Thyroid gland (tissue), 4 donors: ENCODE measurements at places on chromosomes 6 and 20. TPM values are rescaled to one million over a fixed set of nuclear protein-coding genes. Genes with fewer than 3 reads are reported as not detected.

The TNXB gene
- total RNA-seq, result 51.4 TPM

The KHDC1 gene
- 3.1 TPM for total RNA-seq

DNA sequence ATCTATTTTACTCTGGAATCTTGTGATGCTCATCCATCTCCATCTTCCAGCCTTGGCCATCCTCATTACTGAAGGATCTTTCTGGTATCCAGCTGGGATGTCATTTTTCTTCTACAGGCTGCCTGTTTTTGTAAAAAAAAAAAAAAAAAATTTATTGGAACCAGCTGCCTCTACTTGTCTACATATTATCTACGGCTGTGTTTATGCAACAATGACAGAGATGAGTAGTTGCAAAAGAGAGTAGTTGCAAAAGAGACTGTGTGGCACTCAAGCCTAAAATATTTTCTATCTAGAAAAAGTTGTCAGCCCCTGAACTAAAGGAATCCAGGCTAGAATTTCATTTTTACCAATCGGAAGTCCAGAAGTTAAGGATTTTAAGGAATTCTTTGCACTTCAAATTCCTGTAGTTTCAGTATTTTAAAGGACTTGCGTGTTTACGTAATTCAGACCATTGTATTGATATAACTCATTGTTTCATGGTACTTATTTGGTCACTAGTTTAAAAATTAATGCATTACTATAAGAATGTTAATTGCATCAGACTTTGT, 38.6 kb upstream of the PLCG1 start:
- DNase-seq, result no peak
- H3K4me1 ChIP-seq, result no peaks in the 10 kb centered on the region
- H3K36me3 ChIP-seq, result peaks cover 45% of the 10 kb centered on the region
- H3K4me3 ChIP-seq, result no peak overlapping the region

DNA sequence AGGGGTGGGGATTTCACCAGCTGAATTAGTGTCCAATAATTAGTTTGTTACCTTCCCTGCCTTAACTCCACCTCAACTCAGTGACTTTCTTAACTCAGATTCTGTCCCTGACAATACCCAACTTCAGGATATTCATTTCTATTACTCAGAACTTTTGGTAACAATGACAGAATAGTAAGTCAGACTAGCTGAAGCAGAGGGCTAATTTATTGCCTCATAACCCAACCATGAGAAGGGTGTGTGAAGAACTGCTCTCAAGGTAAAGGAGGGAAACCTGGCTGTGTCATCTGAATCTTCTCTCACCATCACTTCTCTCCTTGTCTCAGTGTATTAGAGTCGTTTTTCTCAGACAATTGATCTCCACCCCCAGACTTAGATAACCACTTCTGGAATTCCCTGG, 1.2 kb upstream of the PI3 start:
- H3K27ac ChIP-seq, result no peak overlapping the region
- H3K4me3 ChIP-seq, result no peak overlapping the region
- DNase-seq, result no peak
- H3K4me1 ChIP-seq, result no peaks in the 10 kb centered on the region
- H3K36me3 ChIP-seq, result no peaks in the 10 kb centered on the region

The FOXC1 gene
- total RNA-seq, result 7.1 TPM

The TSBP1 gene
- not detected for total RNA-seq

The TRIM40 gene
- not detected for total RNA-seq

The TRIM31 gene
- total RNA-seq, result not detected

DNA sequence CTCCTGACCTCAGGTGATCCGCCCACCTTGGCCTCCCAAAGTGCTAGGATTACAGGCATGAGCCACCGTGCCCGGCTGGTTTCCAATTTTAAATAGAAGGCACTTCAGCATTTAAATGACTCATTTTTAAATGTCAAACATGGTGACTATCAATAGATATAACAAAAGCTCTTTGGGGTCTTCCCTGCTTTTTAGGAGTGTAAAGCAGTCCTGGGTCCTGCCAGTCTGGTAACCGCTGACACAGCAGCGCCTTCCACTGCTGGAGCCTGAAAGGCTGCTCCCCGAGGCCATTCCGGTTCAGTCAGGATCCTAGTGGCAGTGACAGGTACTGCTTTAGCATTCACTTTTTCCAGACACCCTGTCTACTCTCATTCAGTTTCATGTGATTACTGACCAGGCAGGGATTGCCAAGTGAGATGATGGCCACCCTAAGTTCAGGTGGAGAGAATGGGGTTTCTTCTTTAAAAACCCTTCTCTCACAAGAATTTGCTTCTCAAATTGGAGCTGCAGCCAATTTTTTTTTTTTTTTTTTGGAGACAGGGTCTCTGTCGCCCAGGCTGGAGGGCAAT, 5.1 kb downstream of the DIDO1 start:
- no peak overlapping the region for H3K4me3 ChIP-seq
- DNase-seq, result peak; percentile 60
- H3K27ac ChIP-seq, result no peak overlapping the region
- H3K36me3 ChIP-seq, result no peaks in the 10 kb centered on the region
- H3K4me1 ChIP-seq, result peaks cover 72% of the 10 kb centered on the region

- no peaks in the 10 kb centered on the region for H3K36me3 ChIP-seq
- H3K27ac ChIP-seq, result no peak overlapping the region
- H3K4me3 ChIP-seq, result no peak overlapping the region
- no peaks in the 10 kb centered on the region for H3K27me3 ChIP-seq
- no peaks in the 10 kb centered on the region for H3K4me1 ChIP-seq
Measured at GRCh38 chr6:20477485-20477884, 56.8 kb upstream of the CDKAL1 start.

DNA sequence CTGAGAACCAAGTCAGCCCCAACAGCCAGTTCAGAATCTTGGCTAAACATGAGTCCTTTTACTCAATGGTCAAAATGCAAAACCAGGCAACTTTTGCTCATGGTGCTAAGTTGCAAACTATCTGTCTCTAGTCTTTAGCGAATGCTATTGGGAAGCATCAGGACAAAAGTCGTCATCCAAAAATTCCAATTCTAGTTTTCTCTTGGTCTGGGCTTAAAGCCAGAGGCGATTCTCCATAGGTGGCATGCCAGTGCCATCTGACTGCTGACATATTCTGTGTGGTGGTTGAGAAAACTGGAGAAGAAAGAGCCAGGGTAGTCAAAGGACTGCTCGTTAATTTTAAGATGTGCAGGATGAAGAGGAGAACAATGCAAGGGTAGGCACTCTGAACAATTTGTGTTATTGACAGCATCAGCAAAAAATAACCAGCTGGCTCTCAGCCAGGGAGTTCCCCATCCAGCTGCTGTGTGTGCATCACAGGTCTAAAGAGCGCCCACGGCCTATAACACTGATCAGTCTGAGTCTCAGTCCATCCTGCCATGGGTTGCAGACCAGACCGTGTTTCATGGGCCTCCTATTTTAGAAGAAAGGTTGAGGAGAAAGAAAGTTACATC, 313.6 kb downstream of the ALDH8A1 start:
- no peak overlapping the region for H3K4me3 ChIP-seq
- no peak for DNase-seq
- H3K36me3 ChIP-seq, result no peaks in the 10 kb centered on the region
- no peaks in the 10 kb centered on the region for H3K4me1 ChIP-seq
- no peak overlapping the region for H3K27ac ChIP-seq

GRCh38 chr6:135938576-135939207, 87.2 kb downstream of the PDE7B start:
- no peaks in the 10 kb centered on the region for H3K27me3 ChIP-seq
- DNase-seq, result no peak
- peak overlapping the region; percentile 3 for H3K27ac ChIP-seq
- no peak overlapping the region for H3K4me3 ChIP-seq

DNA sequence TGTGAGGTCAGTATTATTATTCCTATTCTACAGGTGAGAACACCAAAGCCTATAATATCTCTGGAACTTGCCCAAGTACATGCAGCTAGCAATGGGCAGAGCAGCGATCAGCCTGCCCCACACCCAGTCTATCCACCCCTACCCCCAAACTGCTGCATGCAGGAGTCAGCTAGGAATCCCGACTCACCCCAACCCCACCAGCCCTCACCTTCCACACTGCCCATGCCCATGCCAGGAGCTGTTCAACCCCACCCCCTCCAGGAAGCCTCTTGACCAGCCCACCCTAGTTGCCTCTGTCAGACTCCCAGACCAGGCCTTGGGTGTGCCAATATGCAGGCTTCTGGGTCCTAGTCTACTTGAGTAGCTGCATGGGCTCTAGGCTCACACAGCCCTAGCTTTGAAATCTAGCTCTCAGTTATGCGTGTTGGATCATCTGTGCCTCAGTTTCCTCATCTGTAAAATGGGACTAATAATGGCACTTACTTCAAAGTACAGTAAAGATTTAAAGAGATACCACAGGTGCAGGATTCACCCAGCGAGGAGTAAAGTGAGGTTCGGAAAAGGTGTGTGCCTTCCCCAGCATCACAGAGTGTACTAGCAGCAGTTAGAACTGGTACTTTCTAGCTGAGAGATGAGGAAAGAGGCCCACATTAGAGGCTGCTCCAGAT, 173.2 kb downstream of the VEGFA start:
- no peak for DNase-seq
- no peaks in the 10 kb centered on the region for H3K27me3 ChIP-seq
- H3K36me3 ChIP-seq, result no peaks in the 10 kb centered on the region
- no peak overlapping the region for H3K4me3 ChIP-seq

DNA sequence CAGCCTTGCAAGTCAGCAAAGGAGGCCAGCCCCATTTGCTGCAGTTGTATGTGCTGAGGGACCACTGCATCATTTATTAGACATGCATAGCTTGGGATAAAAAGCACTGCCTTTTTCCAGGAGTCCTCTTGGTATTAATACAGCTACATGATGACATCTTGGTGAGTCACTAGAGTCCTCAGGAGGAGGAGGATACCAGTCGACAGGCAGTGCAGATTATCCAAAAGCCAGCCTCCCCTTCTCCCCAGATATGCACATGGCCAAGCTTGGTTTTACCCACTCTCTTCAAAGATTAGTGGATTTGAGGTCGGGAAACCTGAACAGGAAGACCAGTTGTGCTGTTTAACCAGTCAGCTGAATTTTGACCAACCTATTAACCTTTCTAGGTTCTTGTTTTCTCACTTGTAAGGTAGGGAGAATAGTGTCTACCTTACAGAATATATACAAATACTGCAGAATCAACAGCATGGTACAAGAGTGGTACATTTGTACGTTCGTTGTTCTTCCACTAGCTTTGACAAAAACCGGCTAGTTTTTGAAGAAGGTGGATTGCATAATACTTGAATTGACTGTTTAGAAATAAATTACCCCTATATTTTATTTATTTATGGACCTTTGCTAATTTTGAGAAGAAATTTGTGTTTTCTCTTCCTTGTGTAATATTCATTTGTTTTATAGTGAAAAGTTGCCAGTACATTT, 31.9 kb downstream of the VAPB start:
- H3K27me3 ChIP-seq, result no peaks in the 10 kb centered on the region
- peak overlapping the region; percentile 85 for H3K27ac ChIP-seq
- H3K36me3 ChIP-seq, result no peaks in the 10 kb centered on the region
- DNase-seq, result no peak
- no peak overlapping the region for H3K4me3 ChIP-seq

DNA sequence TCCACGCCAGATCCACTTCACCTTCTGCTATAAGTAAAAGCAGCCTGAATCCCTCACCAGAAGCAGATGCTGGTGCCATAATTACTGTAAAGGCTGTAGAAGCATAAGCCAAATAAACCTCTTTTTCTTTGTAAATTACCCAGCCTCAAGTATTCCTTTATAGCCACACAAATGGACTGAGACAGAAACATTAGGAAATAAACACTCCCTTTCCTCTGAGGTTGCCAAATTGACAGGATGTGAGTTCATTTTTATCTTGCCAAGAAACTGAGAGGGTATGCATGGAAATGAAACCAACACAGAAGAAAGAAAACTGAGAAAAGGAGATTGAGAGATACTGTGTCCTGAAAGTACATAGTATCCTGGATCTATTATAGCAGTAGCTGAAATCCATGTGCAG, 481.2 kb downstream of the HAO1 start:
- no peak overlapping the region for H3K27ac ChIP-seq
- no peaks in the 10 kb centered on the region for H3K27me3 ChIP-seq
- H3K4me1 ChIP-seq, result no peaks in the 10 kb centered on the region
- no peak for DNase-seq
- no peak overlapping the region for H3K4me3 ChIP-seq
- H3K36me3 ChIP-seq, result no peaks in the 10 kb centered on the region

- H3K4me3 ChIP-seq, result no peak overlapping the region
- H3K36me3 ChIP-seq, result no peaks in the 10 kb centered on the region
- H3K4me1 ChIP-seq, result no peaks in the 10 kb centered on the region
Measured at GRCh38 chr6:147733686-147734085, 225.2 kb downstream of the SAMD5 start.

DNA sequence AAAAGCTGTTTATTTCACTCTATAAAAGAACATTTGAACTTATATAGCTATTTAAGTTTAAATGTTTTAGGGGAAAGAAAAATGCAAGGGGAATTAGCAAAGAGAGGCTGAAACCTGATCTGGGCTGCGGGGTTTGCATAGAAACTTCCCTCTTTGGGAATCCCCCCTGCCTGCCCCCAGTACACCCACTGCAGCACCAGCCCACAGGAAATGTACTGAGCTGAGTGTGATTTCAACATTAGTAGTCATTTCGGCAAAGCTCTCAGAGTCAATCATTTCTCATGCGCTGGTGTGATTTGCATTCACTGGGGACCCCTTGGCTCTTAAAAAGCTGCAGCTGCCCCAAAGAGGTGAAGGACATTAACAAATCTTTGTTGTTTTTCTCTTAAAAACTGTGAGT, 859.4 kb downstream of the MAFB start:
- H3K36me3 ChIP-seq, result no peaks in the 10 kb centered on the region
- no peak for DNase-seq
- no peak overlapping the region for H3K27ac ChIP-seq

The RGS17 gene
- 1.2 TPM for total RNA-seq

DNA sequence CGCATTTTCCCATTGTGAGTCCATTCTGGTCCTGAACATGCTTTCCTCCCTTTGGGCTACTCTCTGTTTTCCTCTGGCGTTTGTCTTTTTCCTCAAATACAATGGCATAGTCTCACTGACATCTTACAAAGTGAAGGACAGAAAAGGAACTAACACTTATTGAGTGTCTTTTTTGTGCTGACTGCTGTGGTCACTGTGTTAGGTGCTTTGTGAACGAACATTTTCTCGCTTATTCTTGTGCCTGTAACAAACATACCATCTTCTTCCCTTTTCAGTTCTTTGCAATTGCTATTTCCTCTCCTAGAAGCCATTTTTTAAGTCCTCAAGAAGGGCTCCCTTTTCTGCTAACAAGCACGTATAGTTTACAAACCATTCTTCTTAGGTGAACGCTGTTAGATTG, 15.4 kb downstream of the FIG4 start:
- DNase-seq, result no peak
- H3K27ac ChIP-seq, result no peak overlapping the region
- H3K27me3 ChIP-seq, result no peaks in the 10 kb centered on the region
- H3K36me3 ChIP-seq, result no peaks in the 10 kb centered on the region
- H3K4me1 ChIP-seq, result no peaks in the 10 kb centered on the region

GRCh38 chr6:113855500-113856374, 1.4 kb upstream of the MARCKS start:
- H3K4me1 ChIP-seq, result peaks cover 5% of the 10 kb centered on the region
- no peaks in the 10 kb centered on the region for H3K36me3 ChIP-seq
- DNase-seq, result peak; percentile 16
- H3K4me3 ChIP-seq, result peak overlapping the region; percentile 6
- H3K27me3 ChIP-seq, result no peaks in the 10 kb centered on the region
- peak overlapping the region; percentile 95 for H3K27ac ChIP-seq

GRCh38 chr20:48538058-48538825, 289.6 kb downstream of the PREX1 start:
- no peak overlapping the region for H3K4me3 ChIP-seq
- peak overlapping the region; percentile 27 for H3K27ac ChIP-seq
- no peaks in the 10 kb centered on the region for H3K27me3 ChIP-seq
- H3K36me3 ChIP-seq, result no peaks in the 10 kb centered on the region

GRCh38 chr6:12092762-12093161, 80.7 kb downstream of the HIVEP1 start:
- H3K36me3 ChIP-seq, result no peaks in the 10 kb centered on the region
- no peak overlapping the region for H3K4me3 ChIP-seq
- H3K27ac ChIP-seq, result no peak overlapping the region
- no peaks in the 10 kb centered on the region for H3K27me3 ChIP-seq
- no peaks in the 10 kb centered on the region for H3K4me1 ChIP-seq
- DNase-seq, result no peak
